Activated CD8-positive, alpha-beta T cell treated with anti-CD3 and anti-CD28 coated beads, Interleukin-2, amount 10 ng/mL, durations not matched to agents 7 days and 5 days (primary cell): ENCODE measurements at places on chromosomes 12 and 14. TPM values are rescaled to one million over a fixed set of nuclear protein-coding genes. Genes with fewer than 3 reads are reported as not detected.

Gene KLRK1
- total RNA-seq, result 117 TPM

Gene FAM186B
- 0.18 TPM for total RNA-seq

Gene USP44
- 17.1 TPM for total RNA-seq

Gene HVCN1
- 28.6 TPM for total RNA-seq

Gene WNT1
- total RNA-seq, result 0.81 TPM

Gene CACNB3
- total RNA-seq, result 10.5 TPM

Gene NINJ2
- 10.6 TPM for total RNA-seq

Gene ADAM21
- not detected for total RNA-seq

Gene EFS
- not detected for total RNA-seq

Gene PSME1
- total RNA-seq, result 516 TPM

Gene MYO1H
- not detected for total RNA-seq
